ENCODE measurements at places on chromosomes 11 and 22.

- no peak for DNase-seq
Observed at GRCh38 chr22:29723766-29724165, 4.0 kb downstream of the CABP7 start.

DNA sequence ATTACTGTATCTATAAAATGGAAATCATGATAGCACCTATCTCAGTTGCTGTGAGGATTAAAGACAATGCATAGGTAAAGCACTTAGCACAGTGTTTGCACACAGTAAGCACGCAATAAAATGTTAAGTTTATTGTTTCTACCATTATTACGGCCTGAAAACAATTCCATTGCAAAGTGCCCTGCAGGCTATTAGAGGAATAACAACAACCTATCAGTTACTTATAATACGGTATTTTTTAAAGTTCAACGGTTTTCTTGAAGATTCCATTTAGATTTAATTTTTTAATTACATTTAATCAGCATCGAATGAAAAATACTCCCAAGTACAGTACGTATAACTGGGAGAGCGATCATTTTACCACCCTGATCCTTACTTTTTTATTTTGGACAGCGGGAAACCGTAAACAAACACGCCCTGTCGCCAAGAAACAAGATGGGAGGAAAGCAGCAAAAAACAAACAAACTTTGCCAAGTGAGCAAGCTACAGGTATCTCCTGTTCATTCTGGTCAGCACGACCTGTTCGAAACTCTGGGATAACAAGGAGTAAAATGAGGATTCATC lies 893 bp downstream of the SLC36A4 start:
- no peak for DNase-seq

- DNase-seq: no peak
Observed at GRCh38 chr11:12234221-12234620, 123.8 kb downstream of the MICAL2 start.

GRCh38 chr22:28025333-28025732 lies 106.3 kb upstream of the PITPNB start:
- no peak for DNase-seq

GRCh38 chr11:10412266-10412665 lies 42.8 kb upstream of the AMPD3 start:
- no peak for DNase-seq

- no peak for DNase-seq
Observed at GRCh38 chr22:36107436-36107835, 53.1 kb downstream of the APOL3 start.

GRCh38 chr22:23221351-23221804 lies 41.1 kb downstream of the BCR start:
- no peak for DNase-seq

GRCh38 chr11:686451-687243 lies 8.4 kb downstream of the DEAF1 start:
- DNase-seq: no peak

- no peak for DNase-seq
Observed at GRCh38 chr11:63551889-63552266, 11.3 kb downstream of the PLAAT2 start.

DNA sequence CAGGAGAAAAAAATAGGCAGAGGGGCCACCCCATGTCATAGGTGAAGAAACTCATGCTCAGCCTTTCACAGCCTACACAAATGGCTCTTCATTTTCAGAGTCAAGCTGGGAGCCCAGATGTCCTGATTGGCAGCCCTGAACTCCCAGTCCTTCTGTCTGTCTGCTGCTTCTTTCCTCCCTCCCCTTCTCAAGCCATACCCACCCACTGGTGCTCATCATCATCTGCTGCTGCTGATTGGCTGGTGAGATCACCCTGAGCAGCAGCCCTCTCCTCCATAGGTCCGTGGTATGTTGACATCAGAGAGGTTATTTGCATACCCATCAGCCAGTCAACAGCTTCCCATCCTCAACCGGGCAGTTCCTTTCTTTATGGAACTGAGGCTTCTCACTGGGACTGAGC lies 46.1 kb upstream of the PRDM11 start:
- DNase-seq: peak; percentile 96

DNA sequence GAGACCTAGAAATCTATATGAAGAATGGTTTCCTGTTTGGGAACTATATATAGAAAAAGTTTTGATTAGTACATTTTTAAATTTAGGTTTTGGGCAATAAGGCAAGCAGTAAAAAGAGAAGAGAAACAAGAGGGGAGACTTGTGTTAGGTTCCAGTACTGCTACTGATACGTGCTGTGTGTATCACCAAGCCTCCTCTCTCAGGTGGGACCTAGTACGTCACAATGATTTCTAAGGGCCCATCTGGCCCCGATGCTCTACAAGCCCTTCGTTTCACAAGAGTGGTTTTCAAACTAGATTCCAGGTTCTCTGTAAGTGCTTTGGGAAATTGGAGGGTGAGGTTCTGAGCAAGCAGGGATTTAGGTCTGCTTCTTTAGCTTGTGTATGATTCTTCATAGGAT lies 39.2 kb downstream of the USP35 start:
- no peak for DNase-seq

DNA sequence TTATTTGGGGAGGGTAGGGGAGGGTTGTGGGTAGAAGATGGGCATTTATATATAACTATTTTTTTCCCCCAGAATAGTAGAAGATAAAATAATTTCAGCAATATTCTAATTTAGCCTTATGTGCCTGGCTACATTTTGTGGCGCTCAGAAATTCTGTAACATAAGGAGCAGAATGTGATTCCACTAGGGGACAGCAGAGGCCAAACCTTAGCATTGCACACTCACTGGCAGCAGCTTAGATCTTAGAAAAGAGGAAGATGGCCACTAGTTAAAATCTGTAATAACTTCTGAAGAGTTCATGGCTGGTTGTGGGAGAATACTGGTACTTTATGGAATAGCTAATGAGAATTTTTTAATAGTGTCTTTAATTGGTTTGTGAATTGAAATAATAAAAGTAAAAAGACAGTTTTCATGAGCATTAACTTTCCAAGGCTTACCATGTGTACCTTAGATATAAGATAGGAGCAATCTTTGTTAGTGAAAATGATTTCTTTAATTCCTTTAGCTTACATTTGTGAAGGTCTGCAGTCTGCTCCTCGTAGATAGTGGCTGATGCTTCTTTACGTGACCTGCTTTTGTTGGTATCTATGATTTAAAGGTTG lies 33.1 kb downstream of the DDX10 start:
- DNase-seq: peak; percentile 48

GRCh38 chr11:41446566-41446965 lies 12.9 kb downstream of the LRRC4C start:
- DNase-seq: no peak

- no peak for DNase-seq
Observed at GRCh38 chr22:46681010-46681409, 57.0 kb downstream of the CERK start.

- peak; percentile 47 for DNase-seq
Observed at GRCh38 chr11:112903340-112903739, 57.9 kb upstream of the NCAM1 start.

DNA sequence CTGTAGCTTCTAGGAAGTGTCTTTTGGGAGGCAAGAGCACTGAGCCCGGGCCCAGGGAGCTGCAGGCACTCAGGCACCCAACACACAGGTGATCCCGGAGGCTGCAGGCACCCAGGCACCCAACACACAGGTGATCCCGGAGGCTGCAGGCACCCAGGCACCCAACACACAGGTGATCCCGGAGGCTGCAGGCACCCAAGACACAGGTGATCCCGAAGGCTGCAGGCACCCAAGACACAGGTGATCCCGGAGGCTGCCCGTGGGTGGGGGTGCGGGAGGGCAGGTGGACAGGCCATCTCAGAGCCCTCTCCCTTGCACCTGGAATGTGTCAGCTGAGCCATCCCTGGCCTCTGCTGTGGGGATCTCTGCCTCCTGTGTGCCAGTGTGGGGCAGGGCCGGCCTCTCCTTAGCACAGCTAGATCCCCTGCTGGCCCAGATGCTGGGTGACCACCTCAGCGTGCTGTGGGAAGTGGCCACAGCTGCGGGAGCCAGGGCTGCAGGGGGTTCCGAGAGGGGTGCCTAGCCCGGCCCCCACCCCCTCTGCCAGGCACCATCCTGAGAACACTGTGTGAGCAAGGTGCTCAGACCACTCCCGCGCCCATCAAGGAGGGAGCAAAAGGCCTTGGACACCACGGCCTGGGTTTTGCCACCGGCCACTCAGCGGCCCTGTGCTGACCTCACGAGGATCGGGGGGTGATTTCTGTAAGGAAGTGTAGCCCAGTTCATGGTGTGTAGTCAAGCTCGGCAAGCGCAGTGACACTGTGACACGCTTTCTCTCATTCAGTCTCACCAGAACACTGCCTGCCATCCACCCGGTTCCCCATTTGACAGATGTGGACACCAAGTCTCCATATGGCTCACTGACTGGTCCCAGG lies 14.2 kb downstream of the MRGPRG start:
- no peak for DNase-seq

GRCh38 chr22:44369293-44369661 lies 56.5 kb upstream of the SHISAL1 start:
- no peak for DNase-seq

- no peak for DNase-seq
Observed at GRCh38 chr11:5500393-5500801, 9.4 kb downstream of the UBQLN3 start.

- no peak for DNase-seq
Observed at GRCh38 chr11:46290598-46291309, 13.3 kb downstream of the CREB3L1 start.

GRCh38 chr11:62140304-62141110 lies 16.7 kb downstream of the INCENP start:
- DNase-seq: no peak

GRCh38 chr22:26550498-26551033 lies 38.3 kb upstream of the TFIP11 start:
- no peak for DNase-seq

DNA sequence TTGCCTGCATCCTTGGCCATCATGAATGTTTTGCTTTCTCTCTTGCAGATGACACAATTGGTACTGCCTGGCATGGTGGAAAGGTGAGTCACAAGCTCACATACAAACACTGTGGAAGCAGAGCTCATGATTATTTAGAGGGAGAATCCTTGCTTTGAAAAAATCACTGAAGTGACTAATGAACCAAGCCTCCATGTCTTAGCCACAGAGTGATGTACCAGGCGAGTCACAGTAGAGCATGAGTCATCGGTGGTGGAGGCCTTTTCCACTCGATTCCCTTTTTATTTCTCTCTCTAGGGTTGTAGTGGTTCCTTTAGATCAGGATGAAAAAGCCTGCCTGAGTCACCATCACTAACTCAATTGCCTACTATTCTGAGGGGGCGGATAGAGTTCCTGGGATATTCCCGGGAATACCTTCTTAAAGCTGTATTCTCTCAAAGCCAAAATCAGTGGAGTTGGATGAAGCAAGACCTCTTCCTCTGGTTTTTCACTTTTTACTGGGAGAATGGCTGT lies 49.6 kb upstream of the ALKBH3 start:
- peak; percentile 10 for DNase-seq

DNA sequence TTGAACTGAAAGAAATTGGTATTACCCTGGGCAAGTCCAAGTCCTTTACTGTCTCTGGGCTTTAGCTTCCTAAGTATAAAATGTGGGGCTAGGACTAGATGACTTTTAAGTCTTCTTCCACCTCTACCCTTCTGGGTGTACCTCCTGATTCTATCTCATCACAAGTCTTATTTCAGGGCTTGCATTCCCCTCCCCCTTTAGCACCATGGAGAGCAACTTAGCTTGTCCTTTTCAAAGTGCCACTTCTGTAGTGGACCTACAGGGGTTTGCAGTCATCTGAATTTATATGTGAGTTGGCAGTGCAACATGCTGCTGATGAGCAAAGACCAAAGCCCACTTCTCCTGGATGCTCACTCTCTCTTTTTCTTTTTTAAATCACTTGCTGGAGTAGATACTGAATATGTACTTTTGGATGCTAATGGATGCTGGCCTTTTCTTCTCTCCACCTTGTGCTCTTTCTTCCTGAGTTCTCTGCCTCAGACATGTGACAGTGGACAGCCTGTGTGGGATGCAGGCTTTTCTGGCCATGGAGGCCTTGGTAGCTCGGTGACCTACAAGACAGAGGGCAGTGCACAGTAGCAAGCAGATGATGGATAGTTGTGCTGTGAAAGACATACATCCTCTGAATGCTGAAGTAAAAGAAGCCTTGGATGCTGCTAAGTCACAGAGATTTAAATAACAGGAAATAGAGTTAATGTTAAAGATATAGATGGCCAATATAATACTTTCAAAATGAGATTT lies 185.0 kb downstream of the NELL1 start:
- DNase-seq: no peak

DNA sequence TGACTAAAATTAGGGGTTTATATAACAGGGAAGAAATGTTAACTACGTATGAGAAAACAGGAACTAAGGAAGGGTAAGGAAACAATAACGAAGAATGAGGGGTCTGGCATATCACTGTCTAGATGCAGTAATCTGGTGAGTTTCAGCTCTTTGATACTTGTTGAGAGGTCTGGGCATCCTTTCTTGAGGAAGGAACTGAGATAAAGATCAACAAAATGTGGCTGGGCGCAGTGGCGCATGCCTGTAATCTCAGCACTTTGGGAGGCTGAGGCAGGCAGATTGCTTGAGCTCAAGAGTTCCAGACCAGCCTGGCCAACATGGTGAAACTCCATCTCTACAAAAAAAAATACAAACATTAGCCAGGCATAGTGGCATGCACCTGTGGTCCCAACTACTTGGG lies 2.7 kb downstream of the DCDC1 start:
- no peak for DNase-seq

- DNase-seq: no peak
Observed at GRCh38 chr11:44165432-44165831, 70.0 kb downstream of the EXT2 start.

DNA sequence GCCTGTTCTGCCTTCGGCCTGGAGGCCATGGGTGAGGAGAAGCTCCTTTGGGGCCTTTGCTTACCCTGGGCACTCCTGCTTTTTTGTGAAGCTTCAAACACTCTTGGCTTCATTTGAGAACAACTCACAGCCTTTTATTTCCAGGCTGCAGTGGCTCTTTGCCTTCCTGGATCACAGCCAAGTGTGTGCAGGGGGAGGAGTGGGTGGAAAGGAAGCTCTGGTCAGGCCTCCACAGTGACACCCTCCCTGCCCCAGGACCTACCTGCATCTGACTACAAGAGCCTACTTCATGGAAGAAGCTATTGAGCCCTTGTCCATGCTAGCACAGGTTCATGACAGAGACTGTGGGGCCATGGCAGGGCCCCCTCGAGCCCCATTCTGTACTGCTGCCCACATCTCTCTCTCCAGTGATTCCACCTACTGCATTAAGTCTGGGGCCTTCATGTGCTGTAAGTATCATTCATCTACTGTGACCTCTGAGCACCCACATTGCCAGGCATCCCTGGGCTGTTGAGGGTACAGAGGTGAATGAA lies 52.3 kb downstream of the GAB4 start:
- DNase-seq: no peak

- DNase-seq: no peak
Observed at GRCh38 chr22:45726081-45726480, 54.4 kb downstream of the ATXN10 start.

- no peak for DNase-seq
Observed at GRCh38 chr11:134277183-134278001, 1.2 kb downstream of the GLB1L3 start.

DNA sequence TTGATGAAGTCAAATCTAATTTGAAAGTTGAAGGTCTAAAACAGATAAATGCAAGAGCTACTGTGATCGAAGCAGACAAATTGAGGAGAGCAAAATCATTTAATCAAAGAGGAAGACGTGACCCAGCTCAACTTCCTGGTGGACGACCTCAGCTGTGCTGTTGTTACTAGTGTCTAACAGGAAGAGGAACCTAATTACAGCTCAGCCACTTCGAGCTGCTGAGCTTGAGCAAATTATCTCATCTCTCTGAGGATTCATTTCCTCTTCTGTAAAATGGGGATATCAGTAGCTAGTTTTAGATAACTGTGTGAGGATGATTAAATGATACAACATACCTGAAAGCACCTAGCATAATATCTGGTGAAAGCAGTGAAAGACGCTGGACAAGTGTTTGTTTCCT lies 48.6 kb upstream of the OLFML1 start:
- no peak for DNase-seq

- DNase-seq: no peak
Observed at GRCh38 chr11:21254790-21255189, 585.4 kb downstream of the NELL1 start.
